ENCODE measurements at places on chromosomes 3 and 15. TPM values are rescaled to one million over a fixed set of nuclear protein-coding genes. Genes with fewer than 3 reads are reported as not detected.

The CCDC71 gene
- total RNA-seq = 13.7 TPM

The PLSCR2 gene
- not detected for total RNA-seq

The NUDT16 gene
- total RNA-seq = 6.1 TPM

The SLC28A2 gene
- total RNA-seq = not detected

The ACSBG1 gene
- 0.05 TPM for total RNA-seq

The CILP gene
- 0.26 TPM for total RNA-seq

The GPR149 gene
- not detected for total RNA-seq

DNA sequence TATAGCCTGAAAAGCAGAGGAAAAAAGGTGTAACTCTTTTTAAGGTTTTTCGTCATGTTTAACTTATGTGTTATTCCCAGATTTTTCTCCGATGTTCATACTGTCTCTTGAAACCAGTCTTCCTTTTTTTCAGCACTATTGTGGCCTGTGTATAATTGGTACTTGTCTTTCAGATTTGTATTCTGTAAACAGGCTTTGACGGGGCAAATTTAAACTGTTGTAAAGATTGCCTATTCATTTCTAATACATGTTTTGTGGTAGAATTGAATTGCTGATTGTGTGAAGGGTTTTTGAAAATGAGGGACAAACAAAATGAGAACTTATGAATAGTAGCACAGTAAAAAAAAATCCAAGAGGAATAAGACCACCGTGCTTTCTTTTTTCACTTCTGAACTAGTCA lies 33.6 kb downstream of the AKAP13 start:
- H3K27me3 ChIP-seq = no peaks in the 10 kb centered on the region
- H3K27ac ChIP-seq = peak overlapping the region; percentile 95
- DNase-seq = no peak
- H3K4me1 ChIP-seq = peaks cover 45% of the 10 kb centered on the region
- no peaks in the 10 kb centered on the region for H3K36me3 ChIP-seq
- peak overlapping the region; percentile 39 for H3K4me3 ChIP-seq

DNA sequence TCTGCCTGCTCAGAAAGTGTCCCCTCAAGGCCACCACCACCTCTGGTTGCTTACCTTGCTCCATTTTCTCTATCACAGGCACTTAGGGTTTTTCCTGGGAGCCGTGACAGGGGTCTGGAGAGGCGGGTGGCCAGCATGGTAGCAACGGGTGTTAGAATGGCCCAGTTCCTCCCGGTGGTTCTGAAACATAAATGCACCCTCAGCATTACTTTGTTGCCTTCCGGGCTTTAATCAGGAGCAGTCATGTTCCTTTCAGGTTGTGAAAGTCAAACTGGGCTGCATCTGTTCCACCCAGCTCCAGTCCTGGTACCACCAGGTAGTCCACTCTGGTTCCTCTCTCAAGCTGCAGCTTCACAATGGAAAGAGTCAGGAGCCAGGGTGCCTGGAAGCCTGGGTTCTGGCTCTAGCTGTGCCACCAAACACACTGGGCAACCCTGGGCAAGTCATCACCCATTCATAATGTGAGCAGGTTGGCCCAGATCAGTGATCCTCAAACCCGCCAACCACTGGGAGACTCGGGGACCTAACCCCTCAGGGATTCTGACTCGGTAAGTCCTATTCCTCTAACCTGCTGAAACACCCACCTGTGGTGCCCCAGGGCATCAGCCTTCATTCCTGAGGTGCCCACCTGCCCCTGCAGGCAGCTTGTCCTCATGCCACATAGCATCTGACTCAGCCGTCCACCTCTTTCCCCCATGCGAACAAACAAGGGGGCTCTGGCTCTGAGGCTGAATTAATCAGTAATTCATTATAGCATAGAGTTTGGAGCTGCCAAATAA lies 9.3 kb downstream of the BDH1 start:
- no peak for DNase-seq
- H3K4me1 ChIP-seq = peaks cover 16% of the 10 kb centered on the region
- H3K27ac ChIP-seq = peak overlapping the region; percentile 61

DNA sequence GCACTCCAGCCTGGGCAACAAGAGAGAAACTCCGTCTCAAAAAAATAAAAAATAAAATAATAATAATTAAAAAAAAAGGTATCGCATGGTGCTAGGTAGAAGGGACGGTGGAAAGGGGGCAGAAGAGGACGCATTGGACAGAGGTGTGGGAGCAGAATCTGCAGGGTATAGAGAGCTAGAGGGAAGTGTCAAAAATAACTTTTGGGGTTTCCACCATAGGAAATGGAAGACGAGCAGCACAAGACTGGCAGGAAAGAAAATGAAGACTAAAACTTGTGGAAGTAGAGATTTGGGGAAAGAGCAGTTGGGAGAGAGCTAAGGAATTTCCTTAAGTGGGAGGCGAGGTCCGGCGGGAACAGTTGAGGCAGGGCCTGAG lies 585 bp upstream of the MKRN2 start:
- H3K27ac ChIP-seq = peak overlapping the region; percentile 97
- DNase-seq = no peak
- peaks cover 27% of the 10 kb centered on the region for H3K27me3 ChIP-seq
- H3K36me3 ChIP-seq = peaks cover 3% of the 10 kb centered on the region
- H3K4me3 ChIP-seq = peak overlapping the region; percentile 99

- H3K27me3 ChIP-seq = peaks cover 5% of the 10 kb centered on the region
- H3K4me1 ChIP-seq = no peaks in the 10 kb centered on the region
- H3K36me3 ChIP-seq = no peaks in the 10 kb centered on the region
- H3K4me3 ChIP-seq = no peak overlapping the region
These were observed 338.5 kb upstream of the ONECUT1 start for GRCh38 chr15:53128652-53129051.

DNA sequence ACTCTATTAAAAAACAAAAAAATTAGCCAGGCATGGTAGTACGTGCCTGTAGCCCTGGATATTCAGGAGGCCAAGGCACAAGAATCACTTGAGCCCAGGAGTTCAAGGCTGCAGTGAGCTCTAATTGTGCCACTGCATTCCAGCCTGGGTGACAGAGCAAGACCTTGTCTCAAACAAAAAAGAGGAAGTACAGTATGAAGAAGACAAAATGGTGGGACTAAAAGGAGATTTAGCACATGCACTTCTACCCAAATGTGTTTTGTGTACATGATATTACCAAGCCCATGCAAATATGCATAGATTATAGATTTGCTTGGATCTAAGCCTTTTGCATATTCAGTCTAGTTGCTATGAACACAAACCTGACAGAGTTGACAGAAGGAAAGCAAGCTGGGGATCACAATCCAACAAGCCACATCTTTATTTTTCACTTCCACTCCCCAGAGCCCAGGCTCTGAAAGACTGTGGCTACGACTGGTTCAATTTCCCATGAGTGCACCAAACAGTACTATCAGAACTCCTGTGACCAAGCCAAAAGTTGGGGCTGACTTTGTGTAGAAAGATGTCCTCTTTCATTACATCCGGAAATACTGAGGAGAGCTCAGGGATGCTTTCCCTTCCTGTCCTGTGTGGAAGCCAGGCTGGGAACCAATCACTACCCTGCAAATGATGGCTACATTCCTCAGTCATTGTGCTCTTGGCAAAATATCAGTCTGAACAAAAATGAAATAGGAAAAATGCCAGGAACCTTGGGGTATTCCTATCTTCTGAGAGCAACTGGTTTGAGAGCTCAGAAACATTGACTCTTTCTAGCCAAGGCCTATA lies 49.4 kb downstream of the TGM4 start:
- peak overlapping the region; percentile 39 for H3K27ac ChIP-seq
- H3K4me1 ChIP-seq = peaks cover 3% of the 10 kb centered on the region
- DNase-seq = no peak

DNA sequence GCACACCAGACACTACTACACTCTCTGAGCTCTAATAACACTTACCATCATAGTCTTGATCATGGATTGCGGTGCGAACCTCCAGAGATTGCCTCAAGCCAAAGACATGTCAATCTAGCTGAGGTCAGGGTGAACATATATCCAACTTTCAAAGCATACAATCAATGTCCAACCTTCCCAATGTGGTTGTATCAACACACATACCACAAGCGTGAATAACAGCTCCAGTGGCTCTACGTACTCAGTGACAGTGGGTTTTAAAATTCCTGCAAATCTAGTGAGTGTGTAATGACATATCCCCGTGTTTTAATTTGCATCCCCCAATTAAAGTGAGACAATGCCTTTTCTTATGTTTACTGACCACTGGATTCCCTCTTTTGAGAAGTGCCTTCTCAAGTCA lies 29.6 kb downstream of the SFMBT1 start:
- DNase-seq = no peak
- peaks cover 11% of the 10 kb centered on the region for H3K36me3 ChIP-seq
- no peak overlapping the region for H3K4me3 ChIP-seq
- H3K27me3 ChIP-seq = no peaks in the 10 kb centered on the region

GRCh38 chr3:140953028-140953960 lies 11.7 kb downstream of the SLC25A36 start:
- no peaks in the 10 kb centered on the region for H3K27me3 ChIP-seq
- H3K36me3 ChIP-seq = peaks cover 2% of the 10 kb centered on the region
- no peak overlapping the region for H3K27ac ChIP-seq
- H3K4me1 ChIP-seq = peaks cover 28% of the 10 kb centered on the region
- H3K4me3 ChIP-seq = no peak overlapping the region

GRCh38 chr3:133474251-133474801 lies 74.5 kb downstream of the BFSP2 start:
- peaks cover 20% of the 10 kb centered on the region for H3K4me1 ChIP-seq
- no peak overlapping the region for H3K4me3 ChIP-seq
- no peaks in the 10 kb centered on the region for H3K36me3 ChIP-seq
- H3K27ac ChIP-seq = peak overlapping the region; percentile 81
- no peaks in the 10 kb centered on the region for H3K27me3 ChIP-seq

DNA sequence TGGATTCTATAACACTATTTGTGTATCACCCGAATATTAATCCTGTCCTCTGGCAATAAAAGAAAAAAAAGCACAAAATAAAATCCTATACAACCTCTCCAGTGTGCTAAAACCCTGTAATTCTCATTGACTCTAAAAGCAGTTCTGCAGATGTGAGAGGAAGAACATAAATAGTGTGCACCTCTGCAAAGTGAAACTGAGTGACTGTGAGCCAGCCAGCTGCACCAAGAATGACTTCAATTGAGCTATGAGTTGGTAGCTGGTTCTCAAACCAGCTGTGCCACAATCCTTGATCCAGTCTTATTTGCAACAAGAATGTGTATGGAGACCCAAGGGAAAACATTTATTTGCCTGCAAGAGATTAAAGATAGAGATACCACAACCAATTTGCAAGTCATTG lies 31.2 kb upstream of the COL8A1 start:
- H3K4me1 ChIP-seq = no peaks in the 10 kb centered on the region
- H3K36me3 ChIP-seq = peaks cover 2% of the 10 kb centered on the region
- H3K27me3 ChIP-seq = peaks cover 10% of the 10 kb centered on the region
- no peak overlapping the region for H3K27ac ChIP-seq
- no peak for DNase-seq

- peak overlapping the region; percentile 98 for H3K4me3 ChIP-seq
- peak overlapping the region; percentile 95 for H3K27ac ChIP-seq
- no peaks in the 10 kb centered on the region for H3K27me3 ChIP-seq
- H3K4me1 ChIP-seq = peaks cover 41% of the 10 kb centered on the region
These were observed 3.5 kb downstream of the TBL1XR1 start for GRCh38 chr3:177193688-177194268.

- peaks cover 25% of the 10 kb centered on the region for H3K27me3 ChIP-seq
- no peak overlapping the region for H3K27ac ChIP-seq
- no peaks in the 10 kb centered on the region for H3K36me3 ChIP-seq
- peaks cover 8% of the 10 kb centered on the region for H3K4me1 ChIP-seq
These were observed 59.4 kb downstream of the TMEM44 start for GRCh38 chr3:194573680-194574437.

DNA sequence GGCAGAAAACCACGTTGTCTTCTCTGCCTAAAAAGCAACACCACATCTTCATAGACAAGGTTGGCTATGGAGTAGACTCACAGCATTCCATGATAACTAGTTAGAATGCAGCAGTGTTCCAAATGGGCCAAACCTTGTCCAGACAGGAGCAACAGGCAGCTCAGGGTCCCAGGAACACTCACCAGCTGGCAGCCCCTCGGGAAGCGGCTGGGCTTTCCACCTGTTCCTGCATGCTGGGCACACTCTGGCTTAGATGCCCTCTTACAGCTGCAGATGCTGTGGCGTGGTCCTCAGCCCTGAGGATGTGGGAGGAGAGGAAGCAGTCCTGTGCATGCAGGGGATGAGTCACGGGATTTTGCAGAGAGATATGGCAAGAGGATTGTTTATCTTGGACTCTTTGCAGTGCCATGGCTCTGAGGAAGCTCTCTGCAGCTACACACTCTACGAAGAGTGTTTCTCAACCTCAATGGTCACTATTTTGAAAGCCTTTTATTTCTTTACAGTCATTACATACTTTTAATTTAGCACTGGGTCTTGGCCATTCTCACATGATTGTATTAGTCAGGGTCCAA lies 11.3 kb downstream of the NRROS start:
- H3K27me3 ChIP-seq = no peaks in the 10 kb centered on the region
- H3K4me1 ChIP-seq = peaks cover 40% of the 10 kb centered on the region
- no peaks in the 10 kb centered on the region for H3K36me3 ChIP-seq
- no peak for DNase-seq

DNA sequence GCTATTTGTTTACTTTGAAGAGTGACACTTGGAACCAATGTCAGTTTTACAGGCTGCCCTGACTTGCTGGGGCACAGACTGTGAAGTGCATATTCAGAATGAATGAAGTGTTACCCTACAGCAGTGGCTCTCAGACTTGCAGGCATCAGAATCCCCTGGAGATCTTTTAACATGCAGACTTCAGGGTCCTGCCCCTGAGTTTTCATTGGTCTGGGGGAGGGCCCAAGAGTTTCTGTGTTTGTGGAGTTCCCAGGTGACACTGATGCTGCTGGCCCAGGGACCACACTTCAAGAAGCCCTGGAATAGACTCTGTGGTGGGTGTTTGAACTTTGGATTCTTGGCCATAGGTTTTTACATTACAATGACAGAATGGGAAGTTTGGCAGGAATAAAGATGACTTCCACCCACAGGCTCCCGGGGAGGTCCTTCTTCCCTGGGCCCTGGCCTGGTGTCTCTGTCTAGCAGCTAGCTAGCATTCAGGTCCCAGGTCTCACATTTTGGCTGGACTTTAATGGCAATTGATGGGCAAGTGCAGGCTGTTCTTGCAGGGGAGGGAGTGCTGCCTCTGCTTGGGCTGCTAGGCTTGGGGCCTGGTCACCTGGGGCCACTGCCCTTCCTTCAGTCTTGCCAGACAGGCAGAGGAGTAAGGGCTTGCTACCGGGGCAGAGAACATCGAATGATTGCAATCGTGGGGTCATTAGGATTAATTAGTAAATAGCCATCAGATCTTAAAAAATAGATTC lies 149.0 kb downstream of the APBA2 start:
- peaks cover 3% of the 10 kb centered on the region for H3K36me3 ChIP-seq
- H3K4me3 ChIP-seq = no peak overlapping the region
- no peak overlapping the region for H3K27ac ChIP-seq

DNA sequence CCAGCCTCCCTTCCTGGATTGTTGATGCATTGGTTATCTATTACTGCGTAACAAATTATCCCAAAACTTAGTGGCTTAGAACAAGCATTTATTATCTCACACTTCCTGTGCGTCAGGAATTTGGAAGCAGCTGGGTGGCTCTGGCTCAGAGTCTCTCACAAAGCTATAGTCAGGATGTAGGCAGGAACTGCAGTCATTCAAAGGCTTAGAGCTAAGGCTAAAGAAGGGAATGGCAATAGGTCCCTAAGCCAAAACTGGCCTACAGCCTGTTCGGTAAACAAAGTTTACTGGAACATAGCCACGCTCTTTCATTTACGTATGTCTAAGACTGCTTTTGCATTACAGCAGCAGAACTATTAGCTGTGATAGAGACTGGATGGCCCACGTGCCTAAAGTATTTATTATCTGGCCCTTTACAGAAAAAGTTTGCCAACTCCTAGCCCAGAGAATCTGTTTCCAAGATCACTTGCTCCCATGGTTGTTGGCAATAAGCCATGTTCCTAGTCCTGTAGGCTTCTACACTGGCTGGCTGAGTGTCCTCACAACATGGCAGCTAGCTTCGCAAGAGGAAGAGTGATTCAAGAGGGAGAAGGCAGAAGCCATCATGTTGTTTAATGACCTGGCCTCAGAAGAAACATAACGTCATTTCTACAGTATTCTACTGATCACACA lies 132.4 kb downstream of the SNRK start:
- no peaks in the 10 kb centered on the region for H3K36me3 ChIP-seq
- H3K27ac ChIP-seq = no peak overlapping the region
